OCI-LY7 (cell line): ENCODE measurements at places on chromosomes 7 and 10.
A peak's percentile ranks its signal among the peaks of the same experiment; 100 is the strongest.

DNA sequence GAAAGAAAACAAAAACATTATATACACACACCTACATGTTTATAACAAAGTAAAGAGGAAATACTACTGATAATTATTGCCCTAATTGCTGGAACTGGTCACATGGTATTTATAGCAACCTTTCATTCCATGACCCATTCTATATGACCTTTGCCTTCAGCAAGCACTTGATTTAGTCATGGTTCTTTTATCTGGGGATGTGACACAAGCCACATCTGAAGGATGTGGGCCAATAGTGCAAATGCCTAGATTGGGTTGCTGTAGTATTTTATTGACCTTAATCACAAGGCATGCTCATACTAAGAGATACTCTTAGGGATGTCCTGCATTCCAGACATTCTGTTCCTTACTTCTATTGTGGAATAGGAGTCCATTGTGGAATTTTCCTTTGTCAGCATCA, 723.5 kb upstream of the POM121L12 start:
- DNase-seq = no peak

DNA sequence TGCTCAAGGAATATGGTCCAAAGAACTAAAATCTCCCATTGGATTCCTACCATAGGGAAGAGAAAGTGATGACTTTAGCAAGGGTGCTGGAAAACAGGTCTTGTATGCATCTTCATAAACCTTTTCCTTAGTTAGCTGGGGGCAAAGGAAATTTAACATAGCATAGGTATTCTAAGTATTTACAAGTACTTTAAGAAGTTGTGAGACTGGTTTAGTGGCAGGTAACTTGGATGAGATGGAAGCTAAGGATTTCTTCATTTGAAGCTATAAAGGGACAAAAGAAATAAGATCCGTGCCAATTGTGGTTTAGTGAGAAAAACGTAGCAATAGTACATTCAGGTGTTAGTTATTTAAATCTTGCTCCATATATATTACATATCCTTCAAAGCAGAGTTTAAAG, 183.4 kb upstream of the TCF7L2 start:
- DNase-seq = no peak

GRCh38 chr7:111741811-111742240, 179.5 kb upstream of the IMMP2L start:
- peak; percentile 63 for DNase-seq

- DNase-seq = peak; percentile 28
These were observed 78.5 kb downstream of the GRID1 start for GRCh38 chr10:86287966-86288579.

- DNase-seq = no peak
These were observed 216.3 kb upstream of the NRP1 start for GRCh38 chr10:33550811-33551210.
